Right lobe of liver (tissue), 6 donors: ENCODE measurements at places on chromosomes 3 and 15. TPM values are rescaled to one million over a fixed set of nuclear protein-coding genes. Genes with fewer than 3 reads are reported as not detected.

DNA sequence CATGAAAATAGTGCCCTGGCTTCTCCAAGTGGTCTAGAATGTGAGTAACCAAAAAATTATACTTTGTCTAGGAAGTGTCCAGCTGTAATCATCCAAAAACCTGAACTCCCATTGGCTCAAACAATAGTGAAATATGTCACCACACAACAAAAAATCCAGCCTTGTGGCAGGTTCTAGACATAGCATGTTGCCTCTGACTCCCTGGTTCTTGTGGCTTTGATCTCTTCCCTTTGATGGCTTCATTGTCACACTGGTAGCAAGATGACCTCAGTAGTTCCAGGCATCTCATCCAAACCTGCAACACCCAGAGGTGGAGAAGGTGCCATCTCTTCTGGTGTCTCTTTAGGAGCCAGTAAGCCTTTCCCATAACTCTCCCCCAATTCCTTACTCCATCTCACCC lies 74.7 kb downstream of the CMSS1 start:
- DNase-seq, result no peak

The INTS14 gene
- total RNA-seq, result 16.8 TPM

- no peak for DNase-seq
Measured at GRCh38 chr3:191476066-191476772, 15.3 kb downstream of the PYDC2 start.

GRCh38 chr15:59170295-59171066 lies 36.2 kb upstream of the LDHAL6B start:
- peak; percentile 89 for DNase-seq

GRCh38 chr15:40875991-40876730 lies 2.1 kb upstream of the RHOV start:
- DNase-seq, result no peak

The RHOA gene
- 186 TPM for total RNA-seq

DNA sequence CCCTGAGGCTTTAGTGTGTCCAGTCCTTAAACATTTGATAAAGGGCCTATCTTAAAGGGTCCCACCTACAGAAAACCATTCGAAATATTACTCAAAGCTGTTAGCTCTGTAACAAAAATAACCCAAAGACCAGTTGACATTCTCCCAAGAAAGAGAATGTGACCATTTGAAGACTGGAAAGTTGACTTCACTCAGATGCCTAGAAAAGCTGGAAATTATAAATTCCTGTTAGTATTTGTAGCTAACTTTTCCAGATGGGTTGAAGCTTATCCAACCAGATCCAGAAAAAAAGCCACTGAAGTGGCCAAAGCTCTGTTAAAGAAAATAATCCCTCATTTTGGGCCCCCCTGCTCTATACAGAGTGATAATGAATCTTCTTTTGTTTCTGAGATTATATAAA lies 408.4 kb downstream of the PLOD2 start:
- no peak for DNase-seq

GRCh38 chr3:187823746-187824145 lies 78.5 kb upstream of the BCL6 start:
- DNase-seq, result no peak

The PLAAT1 gene
- total RNA-seq, result not detected

The NR1I2 gene
- total RNA-seq, result 24.9 TPM

- DNase-seq, result no peak
Measured at GRCh38 chr3:126402666-126403302, 8.1 kb downstream of the CFAP100 start.

The CASR gene
- 0.13 TPM for total RNA-seq

- DNase-seq, result no peak
Measured at GRCh38 chr3:145760036-145760435, 400.9 kb downstream of the PLOD2 start.

The ABHD10 gene
- 22.2 TPM for total RNA-seq

The SLC22A14 gene
- not detected for total RNA-seq

GRCh38 chr3:188841906-188842305 lies 329.9 kb upstream of the TPRG1 start:
- DNase-seq, result no peak

The ARPIN gene
- total RNA-seq, result 5.8 TPM

DNA sequence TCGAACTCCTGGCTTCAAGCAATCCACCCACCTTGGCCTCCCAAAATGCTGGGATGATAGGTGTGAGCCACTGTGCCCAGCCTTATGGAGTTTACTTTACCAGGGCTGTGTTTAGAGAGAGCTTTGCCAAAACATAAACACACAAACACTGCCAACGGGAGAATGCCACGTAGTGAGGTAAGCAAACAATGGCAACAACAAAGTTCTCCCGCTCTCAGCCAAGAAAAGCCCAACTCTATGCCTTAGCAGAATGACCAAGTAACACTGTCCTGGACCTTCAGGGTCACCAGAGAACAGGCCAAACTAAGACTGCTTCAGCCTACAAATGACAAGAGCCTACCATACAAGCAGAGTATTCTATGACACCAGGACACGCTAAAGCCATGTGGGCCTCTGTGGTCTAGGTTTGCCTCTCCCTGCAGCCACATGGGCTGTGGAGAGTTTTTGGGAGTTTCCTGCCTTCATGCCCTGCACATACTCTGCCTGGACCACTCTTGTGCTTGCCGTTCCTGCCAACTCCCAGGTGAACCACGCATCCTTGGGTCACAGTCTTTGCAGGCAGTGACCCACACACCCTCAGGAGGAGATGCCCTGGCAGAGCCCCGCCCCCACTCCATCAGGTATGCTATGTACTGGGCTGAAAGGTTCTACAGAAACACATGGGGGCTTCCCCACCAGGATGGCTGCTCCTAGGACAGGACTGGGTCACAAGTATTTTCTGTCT lies 21.6 kb upstream of the CNBP start:
- DNase-seq, result no peak

DNA sequence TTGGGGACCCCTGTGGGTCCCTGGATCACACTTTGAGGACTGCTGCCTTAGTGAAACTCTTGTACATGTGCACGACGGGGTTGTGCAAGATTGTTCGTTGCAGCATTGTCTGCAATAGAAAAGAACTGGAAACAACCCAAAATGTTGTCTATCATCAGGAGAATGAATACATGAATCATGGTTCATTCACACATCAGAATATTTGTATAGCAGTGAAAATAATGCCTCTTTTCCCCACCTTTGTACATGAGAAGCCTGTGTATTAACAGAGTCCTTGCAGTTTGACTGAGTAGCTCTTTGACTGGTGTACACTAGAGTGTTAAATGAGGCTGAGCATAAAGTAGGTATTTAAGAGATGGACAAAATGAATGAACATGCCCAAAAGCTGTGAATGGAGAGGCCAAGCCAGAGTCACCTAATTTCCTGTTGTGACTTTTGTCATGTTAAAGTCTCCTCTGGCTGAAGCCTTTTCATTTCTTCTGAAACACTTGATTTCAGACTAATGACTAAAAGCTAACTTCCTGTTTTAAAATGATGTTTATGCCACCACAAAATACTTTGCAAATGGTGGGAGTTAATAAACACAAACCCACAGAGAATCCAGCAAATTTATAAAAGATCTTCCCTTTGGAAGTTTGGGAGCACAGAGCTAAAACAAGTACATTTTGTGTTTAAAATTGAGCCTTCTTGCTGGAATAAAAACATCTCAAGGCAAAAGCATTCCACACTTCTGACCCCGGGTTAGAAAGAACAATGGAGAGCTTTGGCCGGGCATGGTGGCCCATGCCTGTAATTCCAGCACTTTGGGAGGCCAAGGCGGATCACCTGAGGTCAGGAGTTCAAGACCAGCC lies 20.6 kb upstream of the USP3 start:
- DNase-seq, result no peak

DNA sequence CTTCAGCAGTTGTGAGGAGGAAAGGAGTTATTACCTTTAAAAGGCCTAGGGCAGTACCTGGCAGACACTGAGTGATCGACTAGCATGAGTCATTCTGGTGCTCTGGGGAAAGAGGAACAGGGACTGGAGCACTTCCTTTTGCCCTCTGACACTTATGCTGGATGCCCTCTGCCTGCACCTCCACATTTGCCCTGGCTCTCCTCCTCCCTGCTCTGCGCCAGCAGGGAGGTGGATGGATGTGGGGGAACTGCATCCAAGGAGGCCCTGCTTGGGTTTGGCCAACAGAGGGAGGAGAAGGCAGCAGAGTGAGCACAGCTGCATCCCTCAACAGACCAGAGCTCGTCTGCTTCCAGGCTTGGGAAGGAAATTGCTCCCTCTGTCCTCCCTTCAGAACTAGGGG lies 75.0 kb downstream of the SEMA5B start:
- DNase-seq, result no peak

GRCh38 chr15:31077181-31077580 lies 24.3 kb downstream of the TRPM1 start:
- DNase-seq, result no peak

GRCh38 chr3:51709004-51709420 lies 2.1 kb downstream of the GRM2 start:
- DNase-seq, result peak; percentile 39

DNA sequence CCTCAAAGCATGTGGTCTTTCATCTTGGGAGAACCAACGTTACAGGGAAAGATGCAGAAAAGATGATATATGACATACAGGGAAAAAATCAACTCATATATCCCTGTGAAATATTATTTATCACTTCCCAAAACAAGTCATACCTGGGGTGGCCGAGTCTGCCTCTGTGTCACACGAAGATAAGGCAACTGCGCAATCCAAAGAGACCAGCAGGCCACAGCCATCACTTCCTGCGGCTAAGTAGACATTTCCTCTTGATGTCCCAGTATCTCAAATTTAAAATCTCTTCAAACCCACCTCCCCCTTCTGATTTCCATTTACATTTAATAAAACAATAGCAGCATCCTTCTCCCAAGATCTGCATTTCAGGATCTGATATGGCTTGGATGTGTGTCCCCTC lies 71.5 kb downstream of the IGF2BP2 start:
- DNase-seq, result no peak

The STAC gene
- total RNA-seq, result 0.92 TPM

The TMEM108 gene
- total RNA-seq, result not detected

DNA sequence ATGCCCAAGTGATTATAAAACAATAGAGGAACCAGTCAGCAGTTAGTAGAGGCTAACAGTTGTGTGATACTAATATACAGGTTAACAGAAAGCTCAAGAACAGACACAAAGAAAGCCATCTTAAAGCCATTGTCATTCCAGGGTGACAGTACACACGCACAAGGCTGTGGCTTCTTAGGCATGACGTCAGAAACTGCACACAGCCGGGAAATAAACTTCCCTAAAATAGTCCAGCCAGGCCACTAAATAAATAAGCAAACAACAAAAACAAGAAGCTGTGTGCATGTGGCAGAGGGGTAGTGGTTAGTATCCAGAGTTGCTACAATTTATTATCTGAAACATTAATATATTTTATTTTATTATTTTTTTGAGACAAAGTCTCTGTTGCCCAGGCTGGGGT lies 49.8 kb downstream of the PPCDC start:
- no peak for DNase-seq

DNA sequence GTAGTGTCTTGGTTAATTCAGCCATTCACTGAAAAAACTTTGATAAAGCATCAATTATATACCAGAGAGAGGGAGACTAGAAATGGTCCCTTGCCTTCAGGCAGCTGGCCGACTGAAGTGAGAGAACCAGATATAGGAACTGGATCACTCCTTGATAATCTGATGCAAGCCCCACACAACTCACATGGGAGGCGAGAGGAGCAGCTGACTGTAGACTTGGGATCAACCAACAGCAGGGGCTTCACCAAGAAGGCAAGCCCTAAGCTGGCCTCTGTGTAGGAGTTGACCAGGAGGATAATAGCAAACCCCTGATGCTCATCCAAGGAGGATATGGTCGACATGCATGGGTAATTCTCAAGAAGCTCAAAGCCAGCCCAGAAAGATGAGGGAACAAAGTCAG lies 133.1 kb downstream of the SRGAP3 start:
- DNase-seq, result no peak

The CCR2 gene
- 0.74 TPM for total RNA-seq

- no peak for DNase-seq
Measured at GRCh38 chr15:31954374-31955172, 75.7 kb upstream of the CHRNA7 start.

- peak; percentile 83 for DNase-seq
Measured at GRCh38 chr3:53238051-53238850, 17.6 kb downstream of the TKT start.

The SMCO1 gene
- not detected for total RNA-seq

The CDCP1 gene
- total RNA-seq, result 0.31 TPM

GRCh38 chr3:170585937-170586310 lies at the start of gene SLC7A14:
Gene SLC7A14, minus strand, starts transcription at chr3:170586075. Its CDS starts 59,139 bp downstream, at chr3:170526936.
- no peak for DNase-seq

DNA sequence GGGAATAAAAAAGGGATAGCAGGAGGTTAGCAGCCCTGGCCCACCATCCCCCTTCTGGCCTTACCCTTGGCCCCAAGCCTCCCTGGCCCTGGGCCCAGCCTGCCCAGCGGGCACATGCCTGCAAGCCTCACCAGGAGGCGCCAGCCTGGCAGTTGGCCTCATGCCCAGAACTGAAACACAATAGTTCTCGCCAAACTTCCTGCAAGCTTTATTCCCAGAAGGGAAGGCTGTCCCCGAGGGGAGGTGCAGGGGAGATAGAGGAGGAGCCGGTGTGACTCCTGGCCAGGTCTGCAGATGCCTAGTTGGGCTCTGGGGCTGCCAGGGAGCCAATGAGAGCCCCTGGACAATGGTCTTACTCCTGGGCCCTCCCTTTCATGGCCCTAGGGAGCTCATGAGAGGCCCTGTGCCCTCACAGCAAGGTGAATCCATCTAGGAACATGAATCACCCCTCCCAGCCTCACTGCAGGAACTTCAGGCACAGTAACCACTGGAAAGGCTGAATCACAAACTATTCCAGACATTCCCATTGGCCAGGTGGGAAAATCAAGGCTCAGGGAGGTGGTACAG lies 4.0 kb downstream of the CCDC33 start:
- peak; percentile 94 for DNase-seq

- no peak for DNase-seq
Measured at GRCh38 chr3:101379658-101380376, 59.4 kb upstream of the IMPG2 start.

The AMT gene
- total RNA-seq, result 41.4 TPM

DNA sequence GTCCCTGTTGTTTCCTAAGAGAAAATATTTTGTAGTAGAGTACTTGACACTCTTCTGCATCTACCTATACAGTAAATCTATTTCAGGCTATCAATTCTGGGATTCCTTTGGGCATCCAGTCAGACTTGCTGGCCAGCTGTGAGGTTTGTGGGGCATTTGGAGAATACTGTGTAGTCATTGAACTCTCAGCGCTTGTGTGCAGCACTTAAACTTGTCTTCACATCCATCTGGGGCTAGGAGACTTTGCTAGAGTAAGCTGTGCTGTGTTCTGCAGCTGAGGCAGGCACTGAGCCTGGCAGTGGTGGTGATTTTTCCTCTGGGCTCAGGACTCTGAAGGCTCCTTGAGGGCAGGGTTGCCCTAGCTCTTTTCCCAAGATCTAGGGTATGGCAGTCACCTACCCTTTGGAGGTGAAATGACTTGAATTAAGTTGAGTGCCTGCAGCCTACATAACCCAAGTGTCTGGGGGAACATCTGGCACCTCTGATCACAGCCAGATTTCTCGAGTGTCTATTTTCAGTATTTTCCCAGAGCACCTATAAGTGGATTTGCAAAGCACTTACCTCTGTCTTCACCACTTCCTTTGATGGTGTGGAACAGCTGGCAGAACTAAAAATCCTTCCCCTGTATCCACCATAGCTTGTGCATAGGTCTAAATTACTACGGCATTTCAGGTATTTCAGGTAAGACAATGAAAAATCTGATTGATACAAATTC lies 19.3 kb downstream of the CLSTN2 start:
- DNase-seq, result no peak

- no peak for DNase-seq
Measured at GRCh38 chr3:63228677-63229076, 49.4 kb upstream of the SYNPR start.

GRCh38 chr3:41199866-41200668 lies 762 bp downstream of the CTNNB1 start:
- no peak for DNase-seq

- no peak for DNase-seq
Measured at GRCh38 chr3:146476094-146476740, 6.9 kb upstream of the PLSCR2 start.
